Right lobe of liver (tissue), 6 donors: ENCODE measurements at places on chromosomes 3 and 15. TPM values are rescaled to one million over a fixed set of nuclear protein-coding genes. Genes with fewer than 3 reads are reported as not detected.

GRCh38 chr3:129224984-129225393 is 24.4 kb upstream of the COPG1 start:
- H3K27ac ChIP-seq, result peak overlapping the region; percentile 85
- peak; percentile 90 for DNase-seq
- H3K4me3 ChIP-seq, result peak overlapping the region; percentile 6
- peaks cover 36% of the 10 kb centered on the region for H3K4me1 ChIP-seq

Gene STOML1
- total RNA-seq, result 8.7 TPM

- no peaks in the 10 kb centered on the region for H3K36me3 ChIP-seq
- H3K4me3 ChIP-seq, result no peak overlapping the region
- no peak overlapping the region for H3K27ac ChIP-seq
- DNase-seq, result no peak
- H3K4me1 ChIP-seq, result no peaks in the 10 kb centered on the region
- no peaks in the 10 kb centered on the region for H3K27me3 ChIP-seq
Observed at GRCh38 chr3:19559724-19560442, 374.1 kb downstream of the EFHB start.

GRCh38 chr3:1439395-1439794 is 346.6 kb downstream of the CNTN6 start:
- H3K27me3 ChIP-seq, result peaks cover 5% of the 10 kb centered on the region
- no peak overlapping the region for H3K4me3 ChIP-seq
- no peak overlapping the region for H3K27ac ChIP-seq
- DNase-seq, result no peak
- H3K36me3 ChIP-seq, result no peaks in the 10 kb centered on the region
- no peaks in the 10 kb centered on the region for H3K4me1 ChIP-seq

Gene ANKUB1
- total RNA-seq, result not detected

Gene C3orf49
- not detected for total RNA-seq

Gene GABRG3
- 0.18 TPM for total RNA-seq

Gene HHATL
- 0.60 TPM for total RNA-seq

Gene SLC22A14
- 0.12 TPM for total RNA-seq

Gene IL17RE
- 1.6 TPM for total RNA-seq

- no peaks in the 10 kb centered on the region for H3K4me1 ChIP-seq
- no peaks in the 10 kb centered on the region for H3K36me3 ChIP-seq
- H3K27ac ChIP-seq, result no peak overlapping the region
Observed at GRCh38 chr3:152870027-152870426, 35.1 kb downstream of the P2RY1 start.

DNA sequence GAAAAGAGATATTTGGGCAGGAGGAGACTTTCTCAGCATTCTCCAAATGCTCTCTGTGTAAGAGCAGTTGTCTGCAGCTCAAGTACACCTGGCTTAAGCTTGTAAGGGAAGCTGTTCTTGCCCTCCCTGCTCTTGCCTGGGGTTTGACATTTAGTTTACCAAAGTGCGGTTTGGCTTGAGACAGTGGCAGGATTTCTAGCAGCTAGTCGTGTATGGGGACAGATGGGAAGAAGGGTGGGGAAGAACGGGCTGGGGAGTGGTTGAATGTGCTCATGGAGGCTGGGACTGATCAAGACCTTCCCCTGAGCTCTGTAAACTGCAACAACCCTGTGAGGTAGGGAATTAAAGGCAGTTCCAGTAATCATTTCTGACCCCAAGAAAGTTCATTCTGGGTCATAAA is 39.8 kb downstream of the SQOR start:
- no peak overlapping the region for H3K4me3 ChIP-seq
- no peaks in the 10 kb centered on the region for H3K27me3 ChIP-seq
- no peak overlapping the region for H3K27ac ChIP-seq
- no peaks in the 10 kb centered on the region for H3K4me1 ChIP-seq
- peaks cover 71% of the 10 kb centered on the region for H3K36me3 ChIP-seq

DNA sequence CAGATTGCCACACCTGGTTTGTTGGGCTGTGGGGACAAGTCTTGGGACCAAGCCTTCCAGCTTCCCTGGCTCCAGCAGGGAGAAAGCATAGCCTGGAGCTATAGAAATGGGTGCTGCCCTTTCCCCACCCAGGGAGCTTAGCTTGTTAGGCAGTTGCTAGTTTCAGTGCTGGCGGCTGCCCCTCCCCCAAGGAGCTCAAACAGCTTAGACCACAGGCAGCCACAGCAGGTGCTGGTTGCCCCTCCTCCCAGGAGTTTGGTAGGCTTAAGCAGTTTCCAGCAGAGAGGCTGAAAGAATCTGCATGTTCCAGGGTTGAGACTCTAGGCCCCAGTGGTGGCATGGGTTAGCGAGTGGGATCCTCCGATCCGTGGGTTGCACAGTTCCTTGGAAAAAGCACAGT is 889.7 kb downstream of the IGSF11 start:
- H3K36me3 ChIP-seq, result no peaks in the 10 kb centered on the region
- H3K4me3 ChIP-seq, result no peak overlapping the region
- H3K27me3 ChIP-seq, result no peaks in the 10 kb centered on the region
- DNase-seq, result no peak
- H3K27ac ChIP-seq, result no peak overlapping the region
- no peaks in the 10 kb centered on the region for H3K4me1 ChIP-seq

Gene FBXL2
- 0.42 TPM for total RNA-seq

GRCh38 chr3:170600005-170600624 is 14.2 kb upstream of the SLC7A14 start:
- no peaks in the 10 kb centered on the region for H3K4me1 ChIP-seq
- H3K4me3 ChIP-seq, result no peak overlapping the region
- no peak for DNase-seq
- H3K27ac ChIP-seq, result no peak overlapping the region
- H3K36me3 ChIP-seq, result no peaks in the 10 kb centered on the region

DNA sequence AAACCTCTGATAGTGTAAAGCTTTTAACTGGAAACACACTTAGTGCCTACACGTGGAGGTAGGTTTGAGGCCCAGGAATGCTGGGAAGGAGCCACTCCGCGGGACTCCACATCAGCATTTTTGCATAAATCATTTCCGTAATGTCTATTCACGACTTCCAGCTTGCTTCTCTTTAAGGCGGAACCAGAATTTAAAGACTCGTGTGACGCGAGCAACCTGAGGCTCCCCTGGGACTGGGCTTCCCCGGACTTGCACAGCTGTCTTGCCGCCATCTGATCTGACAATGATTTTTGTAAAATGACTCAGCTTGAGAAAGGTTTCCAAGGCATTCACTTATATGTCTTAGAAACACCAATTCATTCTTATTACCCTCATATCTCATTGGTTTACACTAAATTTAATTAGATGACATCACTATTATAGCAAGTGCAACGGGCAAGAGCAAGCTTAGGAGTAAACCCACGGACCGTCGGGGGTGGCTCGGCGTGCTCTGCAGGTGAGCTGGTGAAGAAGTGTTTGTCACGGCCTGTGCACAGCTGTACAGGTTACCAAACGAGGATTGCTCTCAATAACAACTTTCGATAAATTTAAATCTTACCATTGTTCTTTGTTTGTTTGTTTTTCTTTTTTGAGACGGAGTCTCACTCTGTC is 95.2 kb downstream of the CHSY1 start:
- H3K27ac ChIP-seq, result no peak overlapping the region
- H3K4me3 ChIP-seq, result no peak overlapping the region
- H3K4me1 ChIP-seq, result no peaks in the 10 kb centered on the region
- DNase-seq, result no peak
- H3K36me3 ChIP-seq, result no peaks in the 10 kb centered on the region
- no peaks in the 10 kb centered on the region for H3K27me3 ChIP-seq

Gene CCDC32
- total RNA-seq, result 10.9 TPM

- H3K36me3 ChIP-seq, result peaks cover 1% of the 10 kb centered on the region
- DNase-seq, result peak; percentile 83
- H3K4me3 ChIP-seq, result peak overlapping the region; percentile 33
- H3K4me1 ChIP-seq, result peaks cover 67% of the 10 kb centered on the region
Observed at GRCh38 chr3:52774901-52775864, 2.2 kb upstream of the ITIH1 start.

- H3K27me3 ChIP-seq, result no peaks in the 10 kb centered on the region
- H3K36me3 ChIP-seq, result no peaks in the 10 kb centered on the region
- no peak for DNase-seq
- no peaks in the 10 kb centered on the region for H3K4me1 ChIP-seq
- no peak overlapping the region for H3K27ac ChIP-seq
- no peak overlapping the region for H3K4me3 ChIP-seq
Observed at GRCh38 chr3:106092792-106093191, 224.0 kb upstream of the CBLB start.

Gene TMEM212
- not detected for total RNA-seq

- H3K4me1 ChIP-seq, result peaks cover 14% of the 10 kb centered on the region
- H3K4me3 ChIP-seq, result no peak overlapping the region
- H3K27ac ChIP-seq, result no peak overlapping the region
- no peaks in the 10 kb centered on the region for H3K36me3 ChIP-seq
- DNase-seq, result no peak
- H3K27me3 ChIP-seq, result no peaks in the 10 kb centered on the region
Observed at GRCh38 chr3:66593978-66594377, 93.2 kb upstream of the LRIG1 start.

DNA sequence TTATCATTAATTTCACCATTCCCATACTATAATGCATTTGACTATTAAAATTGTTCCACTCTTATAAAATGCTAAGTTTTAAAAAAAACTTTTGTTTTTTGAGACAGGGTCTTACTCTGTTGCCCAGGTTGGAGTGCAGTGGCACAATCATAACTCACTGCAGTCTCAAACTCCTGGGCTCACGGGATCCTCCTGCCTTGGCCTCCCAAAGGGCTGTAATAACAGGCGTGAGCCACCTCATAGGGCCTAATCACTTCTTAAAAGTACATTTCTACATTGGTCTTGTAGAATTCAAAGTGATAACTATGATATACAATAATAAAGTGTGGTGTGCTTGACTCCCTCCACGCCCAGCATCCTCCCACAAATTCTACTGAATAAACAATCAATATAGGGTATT is 3.0 kb downstream of the DENND4A start:
- H3K4me1 ChIP-seq, result no peaks in the 10 kb centered on the region
- no peaks in the 10 kb centered on the region for H3K36me3 ChIP-seq
- DNase-seq, result no peak
- no peaks in the 10 kb centered on the region for H3K27me3 ChIP-seq
- H3K4me3 ChIP-seq, result no peak overlapping the region

GRCh38 chr3:116005404-116005803 is 382.1 kb downstream of the GAP43 start:
- H3K27ac ChIP-seq, result no peak overlapping the region
- no peak for DNase-seq
- H3K27me3 ChIP-seq, result no peaks in the 10 kb centered on the region
- H3K36me3 ChIP-seq, result no peaks in the 10 kb centered on the region
- H3K4me1 ChIP-seq, result no peaks in the 10 kb centered on the region

Gene RASGRF1
- total RNA-seq, result not detected

DNA sequence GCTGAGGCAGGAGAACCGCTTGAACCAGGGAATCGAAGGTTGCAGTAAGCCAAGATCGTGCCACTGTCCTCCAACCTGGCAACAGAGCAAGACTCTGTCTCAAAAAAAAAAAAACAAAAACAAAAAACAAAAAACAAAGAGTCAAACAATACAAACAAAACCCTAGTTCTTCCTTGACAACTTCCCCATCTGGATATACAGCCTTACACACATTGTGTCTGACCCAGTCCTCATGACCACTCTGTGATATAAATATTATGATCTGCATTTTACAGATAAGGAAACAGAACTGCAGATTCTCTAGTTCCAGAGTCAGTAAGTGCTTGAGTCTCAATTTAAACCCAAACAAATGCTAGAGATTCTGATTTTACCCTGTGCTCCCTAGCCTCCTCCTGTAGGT is 4.8 kb upstream of the ESYT3 start:
- no peak for DNase-seq
- no peak overlapping the region for H3K4me3 ChIP-seq
- peaks cover 4% of the 10 kb centered on the region for H3K27me3 ChIP-seq
- no peaks in the 10 kb centered on the region for H3K36me3 ChIP-seq
- no peak overlapping the region for H3K27ac ChIP-seq

DNA sequence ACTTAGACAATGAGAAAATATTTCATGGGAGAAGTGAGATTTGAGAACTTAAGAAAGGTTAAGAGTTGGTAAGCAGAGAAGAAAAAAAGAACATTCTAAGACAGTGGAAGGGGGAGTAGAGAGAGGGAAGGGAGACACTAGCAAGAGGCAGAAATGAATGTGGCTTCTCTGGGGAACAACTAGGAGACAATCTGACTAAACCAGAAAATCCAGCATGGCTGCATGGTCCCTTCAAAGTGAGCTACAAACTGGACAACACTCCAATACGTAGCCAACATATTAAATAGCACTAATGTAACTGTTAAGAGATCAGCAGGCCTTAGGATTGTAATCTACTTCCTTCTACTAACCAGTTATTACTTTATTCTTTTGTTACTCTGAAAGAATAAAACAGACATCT is 89.7 kb downstream of the NR1I2 start:
- H3K27ac ChIP-seq, result no peak overlapping the region
- H3K27me3 ChIP-seq, result no peaks in the 10 kb centered on the region
- DNase-seq, result no peak
- H3K4me1 ChIP-seq, result no peaks in the 10 kb centered on the region
- H3K36me3 ChIP-seq, result no peaks in the 10 kb centered on the region
- H3K4me3 ChIP-seq, result no peak overlapping the region

Gene GOLGA8J
- total RNA-seq, result 0.23 TPM

Gene ATXN7
- 18.6 TPM for total RNA-seq

DNA sequence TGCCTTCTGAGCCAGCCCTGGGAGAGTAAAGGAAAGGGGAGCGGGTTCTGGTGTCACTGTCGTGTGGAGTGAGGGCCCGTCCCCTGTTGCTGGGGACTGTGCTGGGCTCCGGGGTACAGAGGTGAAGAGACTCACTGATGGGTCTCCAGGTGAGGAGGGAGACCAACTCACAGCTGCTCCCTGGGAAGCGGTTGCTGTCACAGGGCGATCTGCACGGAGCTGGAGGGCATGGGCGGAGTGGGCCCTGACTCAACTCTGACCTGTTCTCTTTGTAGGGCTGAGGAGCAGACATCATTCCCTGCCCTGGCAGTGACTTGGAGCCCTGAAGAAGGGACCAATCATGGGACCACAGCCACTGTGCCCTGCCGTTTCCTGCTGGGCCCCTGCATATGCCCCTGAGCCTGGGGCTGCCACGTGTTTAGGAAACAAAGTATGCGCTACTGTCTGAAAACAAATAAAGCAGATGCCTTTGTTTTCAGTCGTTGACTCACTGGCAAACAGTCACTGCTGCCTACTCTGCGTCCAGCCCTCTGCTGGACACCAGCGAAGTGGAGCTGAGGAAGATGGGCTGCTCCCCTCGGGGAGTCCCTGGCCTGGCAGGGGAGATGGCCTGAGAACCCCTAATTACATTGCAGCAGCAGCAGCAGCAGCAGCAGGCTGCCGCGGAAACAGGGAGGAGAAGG is 22.9 kb upstream of the PLXNA1 start:
- no peaks in the 10 kb centered on the region for H3K4me1 ChIP-seq
- DNase-seq, result peak; percentile 50
- H3K27me3 ChIP-seq, result no peaks in the 10 kb centered on the region
- no peak overlapping the region for H3K4me3 ChIP-seq
- H3K27ac ChIP-seq, result no peak overlapping the region

- no peak overlapping the region for H3K4me3 ChIP-seq
- H3K27ac ChIP-seq, result no peak overlapping the region
- no peaks in the 10 kb centered on the region for H3K36me3 ChIP-seq
- DNase-seq, result no peak
- no peaks in the 10 kb centered on the region for H3K27me3 ChIP-seq
Observed at GRCh38 chr3:17642474-17642873, 100.0 kb downstream of the TBC1D5 start.

Gene RHOV
- not detected for total RNA-seq

DNA sequence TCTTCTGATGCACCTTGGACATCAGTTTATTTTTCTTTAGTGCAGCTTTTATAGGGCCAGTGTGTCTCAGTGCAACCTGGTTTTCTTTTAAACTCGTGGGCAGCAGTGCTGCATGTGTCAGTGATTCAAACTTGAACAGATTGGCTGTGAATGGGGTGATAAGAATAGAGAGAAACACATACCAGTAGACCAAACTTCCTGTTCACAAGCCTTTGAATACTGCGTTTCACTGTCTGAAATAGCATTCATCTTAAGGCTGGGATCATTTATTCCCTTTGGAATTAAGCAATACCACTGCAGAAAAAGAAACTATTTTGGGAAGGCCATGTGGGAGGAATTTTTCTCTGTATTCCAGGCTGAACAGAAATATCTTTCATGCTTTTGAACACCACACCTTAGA is 51.7 kb downstream of the PHLDB2 start:
- H3K4me1 ChIP-seq, result peaks cover 13% of the 10 kb centered on the region
- H3K4me3 ChIP-seq, result no peak overlapping the region
